ENCODE measurements at places on chromosomes 11 and 22. TPM values are rescaled to one million over a fixed set of nuclear protein-coding genes. Genes with fewer than 3 reads are reported as not detected.

Gene WBP2NL
- 2.7 TPM for polyA plus RNA-seq

Gene GRM5
- not detected for polyA plus RNA-seq

Gene CCDC15
- 5.1 TPM for polyA plus RNA-seq

Gene TEX54
- not detected for polyA plus RNA-seq

Gene CBX7
- polyA plus RNA-seq, result 8.6 TPM

Gene WNT7B
- polyA plus RNA-seq, result 12.5 TPM

Gene FXYD2
- polyA plus RNA-seq, result 3.8 TPM

GRCh38 chr11:110921742-110922521 lies 209.7 kb upstream of the ARHGAP20 start:
- peak; percentile 51 for DNase-seq

DNA sequence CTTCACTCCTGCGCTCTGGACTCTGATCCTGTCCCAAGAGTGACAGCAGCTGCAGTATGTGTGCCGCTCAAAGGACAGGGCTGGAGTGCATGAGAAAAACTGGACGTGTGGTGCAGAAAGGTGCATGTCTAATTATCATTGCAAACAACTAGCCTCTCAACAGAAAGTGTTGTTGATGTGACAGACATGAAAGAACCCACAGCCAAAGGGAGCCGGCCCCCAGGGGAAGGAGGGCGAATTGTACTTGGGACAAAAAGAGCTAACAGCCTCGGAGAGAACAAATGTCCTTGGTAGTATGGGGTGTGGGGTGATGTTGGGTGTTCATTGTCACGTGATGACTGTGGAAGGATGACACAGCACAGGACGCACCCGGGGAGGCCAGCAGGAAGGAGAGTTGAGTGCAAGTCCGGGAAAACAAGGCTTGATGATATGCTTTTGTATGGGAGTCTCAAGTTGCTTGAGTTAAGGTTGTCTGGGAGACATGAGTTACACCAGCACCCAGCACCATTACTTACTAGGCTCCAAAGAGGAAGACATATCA lies 325.5 kb downstream of the NTM start:
- DNase-seq, result no peak

DNA sequence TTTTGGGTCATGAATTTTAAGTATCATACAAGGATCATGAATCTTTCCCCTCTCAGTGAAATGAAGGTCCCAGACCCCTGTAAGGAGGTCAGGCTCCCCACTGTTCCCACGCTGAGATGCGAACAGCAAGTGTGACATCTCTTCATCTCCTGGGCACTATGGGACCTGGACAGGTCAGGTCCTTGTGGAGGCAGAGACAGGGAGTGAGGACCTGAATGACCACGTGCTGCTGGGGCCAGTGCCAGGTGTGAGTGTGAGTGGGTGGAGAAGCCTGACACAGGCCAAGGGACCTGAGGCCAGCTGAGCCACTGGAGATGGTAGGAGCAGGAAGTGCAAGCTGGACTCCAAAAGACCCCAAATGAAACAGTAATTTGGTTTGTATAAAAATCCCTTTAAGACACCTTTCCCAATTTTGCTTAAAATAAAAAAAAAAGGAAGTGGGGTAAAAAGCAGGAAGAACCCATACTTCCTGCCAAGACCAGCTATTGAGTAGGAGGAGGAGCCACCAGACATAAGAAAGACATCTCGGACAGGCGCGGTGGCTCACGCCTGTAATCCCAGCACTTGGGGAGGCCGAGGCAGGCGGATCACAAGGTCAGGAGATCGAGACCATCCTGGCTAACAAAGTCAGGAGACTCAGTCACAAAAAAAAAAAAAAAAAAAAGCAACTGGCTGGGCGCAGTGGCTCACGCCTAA lies 35.4 kb upstream of the SERPIND1 start:
- no peak for DNase-seq

DNA sequence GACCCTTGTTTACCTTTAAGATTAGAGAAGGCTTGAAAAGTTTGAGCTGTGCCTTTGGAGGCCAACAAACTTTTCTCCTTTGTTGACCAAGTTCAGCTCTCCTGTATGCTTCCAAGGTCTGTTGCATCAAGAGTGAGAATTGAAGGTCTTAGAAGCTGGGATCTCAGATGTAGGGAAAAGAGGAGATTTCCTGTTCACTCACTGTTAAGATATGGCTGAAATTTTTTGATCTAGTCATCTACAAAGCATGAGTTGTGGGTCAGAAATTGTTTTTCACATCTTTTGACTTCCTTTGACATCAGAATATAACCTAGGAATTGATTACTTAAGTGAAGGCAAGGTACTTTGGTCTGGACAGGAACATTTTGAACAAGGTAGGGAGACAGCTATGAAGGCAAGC lies 12.1 kb downstream of the OR51B4 start:
- no peak for DNase-seq

GRCh38 chr22:40432157-40432556 lies 61.8 kb downstream of the SGSM3 start:
- no peak for DNase-seq

DNA sequence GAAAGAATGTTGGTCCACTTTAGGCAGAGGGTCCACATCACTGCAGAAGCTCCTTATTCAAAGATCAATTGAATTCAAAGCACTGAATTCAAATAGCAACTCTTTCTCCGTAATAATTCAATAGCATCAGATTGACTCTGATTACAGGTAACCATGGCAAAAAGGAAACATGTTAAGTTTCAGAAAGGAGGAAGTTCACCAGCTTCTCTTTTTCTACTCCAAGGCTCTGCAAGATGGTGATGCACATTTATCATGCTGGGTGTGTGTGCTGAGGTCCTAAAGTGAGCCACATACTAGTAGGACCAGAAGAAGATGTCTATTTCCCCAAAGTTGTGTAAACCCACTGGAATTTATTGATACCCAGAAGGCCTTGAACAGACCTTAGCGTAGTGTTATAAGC lies 18.0 kb upstream of the DRD2 start:
- DNase-seq, result no peak

DNA sequence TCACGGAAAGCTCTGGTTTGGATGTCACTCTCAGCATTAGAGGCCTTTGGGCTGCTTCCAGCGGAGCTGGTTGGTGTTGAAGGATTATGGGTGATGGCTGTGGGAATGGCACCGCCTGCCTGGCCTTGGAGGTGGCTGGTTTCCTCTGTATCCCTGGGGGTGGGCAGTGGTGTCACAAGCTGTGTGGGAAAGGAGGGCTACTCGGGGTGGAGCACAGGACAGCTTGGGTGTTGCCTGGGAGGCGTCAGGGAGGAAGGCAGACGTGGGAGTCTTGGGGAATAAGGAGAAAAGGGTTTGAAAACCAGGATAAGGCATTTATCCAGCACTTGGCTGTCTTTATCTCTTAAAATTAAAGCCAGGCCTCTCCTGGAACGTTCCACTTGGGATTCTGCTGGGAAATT lies 71.8 kb downstream of the ADAMTS15 start:
- DNase-seq, result no peak

DNA sequence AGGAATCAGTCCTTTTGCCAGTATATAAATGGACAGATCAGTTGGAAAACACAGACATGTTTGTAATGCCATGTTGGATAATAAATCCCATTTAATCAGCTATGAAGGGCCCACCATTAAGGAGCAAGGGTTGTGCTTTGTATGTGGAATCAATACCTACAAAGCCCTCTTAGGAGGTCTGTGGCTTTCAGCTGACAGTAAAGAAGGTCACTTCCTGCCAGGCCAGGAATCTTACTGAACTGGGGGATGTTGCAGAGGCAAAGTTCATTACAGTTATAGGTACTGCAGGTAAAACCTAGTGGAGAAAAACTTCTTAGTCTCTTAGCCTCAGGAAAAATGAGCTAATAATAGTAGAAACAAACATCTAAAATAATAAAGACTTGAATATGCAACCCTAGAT lies 129.5 kb downstream of the FAM76B start:
- no peak for DNase-seq

DNA sequence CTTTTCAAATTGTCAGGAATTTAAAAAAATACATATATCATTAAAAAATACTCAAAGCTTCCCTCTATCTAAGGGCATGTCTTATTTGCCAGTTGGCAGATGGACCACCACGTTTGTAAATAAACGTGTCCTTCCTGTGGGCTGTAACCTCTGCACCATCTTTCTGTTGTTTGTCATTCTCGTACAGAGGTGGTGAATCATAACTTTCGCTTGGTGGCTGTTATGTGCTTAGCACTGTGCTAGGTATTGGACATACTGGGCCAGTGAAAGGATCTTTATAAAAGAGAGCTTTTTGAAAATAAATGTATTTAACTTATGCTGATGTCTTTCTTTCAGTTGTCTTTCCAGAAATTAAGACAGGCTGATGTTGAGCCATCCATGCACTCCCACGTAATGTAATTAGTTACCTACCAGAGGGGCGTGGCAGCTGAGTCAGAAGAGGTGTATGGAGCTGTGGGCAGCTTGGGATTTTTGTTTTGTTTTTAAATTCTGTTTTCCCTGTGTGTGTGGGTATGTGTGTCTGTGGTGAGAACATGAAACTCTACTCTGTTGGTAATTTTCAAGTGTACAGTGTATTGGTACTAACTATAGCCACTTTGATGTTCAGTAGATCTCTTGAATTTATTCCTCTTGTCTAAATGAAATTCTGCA lies 62.7 kb downstream of the TECTA start:
- DNase-seq, result no peak

DNA sequence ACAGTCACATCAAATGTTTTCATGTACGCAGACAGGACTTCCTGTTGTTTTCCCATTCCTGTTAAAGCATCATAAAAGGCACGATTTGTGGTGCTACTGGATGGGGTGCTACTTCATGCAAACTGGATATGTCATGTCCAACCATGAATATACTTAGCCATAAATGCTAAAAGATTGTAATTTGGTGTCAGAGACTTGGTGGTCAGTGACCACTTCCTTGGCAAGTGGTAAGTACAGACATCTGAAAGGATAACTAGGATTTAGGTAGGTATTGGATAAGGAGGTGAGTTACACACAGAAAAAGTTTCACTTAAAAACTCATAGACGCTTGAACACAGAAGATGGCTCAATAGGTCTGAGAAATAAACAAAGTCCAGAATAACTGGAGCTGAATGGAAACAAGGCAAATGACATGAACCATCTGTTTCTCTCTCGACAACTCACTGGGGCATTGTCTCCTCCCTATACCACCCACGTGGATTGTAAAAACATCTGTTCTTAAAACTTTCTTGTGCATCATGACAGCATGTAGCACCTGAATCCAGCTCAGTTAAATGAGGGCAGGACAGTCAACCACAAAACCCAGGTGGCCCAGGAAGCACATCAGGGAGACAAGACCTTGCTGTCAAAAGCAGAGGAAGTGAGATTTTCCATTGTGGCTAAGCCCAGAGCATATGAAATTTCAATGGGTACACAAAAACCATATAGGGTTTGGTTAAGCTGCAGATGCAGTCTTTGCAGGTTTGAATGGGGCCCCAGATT lies 22.1 kb upstream of the IGLL5 start:
- no peak for DNase-seq

DNA sequence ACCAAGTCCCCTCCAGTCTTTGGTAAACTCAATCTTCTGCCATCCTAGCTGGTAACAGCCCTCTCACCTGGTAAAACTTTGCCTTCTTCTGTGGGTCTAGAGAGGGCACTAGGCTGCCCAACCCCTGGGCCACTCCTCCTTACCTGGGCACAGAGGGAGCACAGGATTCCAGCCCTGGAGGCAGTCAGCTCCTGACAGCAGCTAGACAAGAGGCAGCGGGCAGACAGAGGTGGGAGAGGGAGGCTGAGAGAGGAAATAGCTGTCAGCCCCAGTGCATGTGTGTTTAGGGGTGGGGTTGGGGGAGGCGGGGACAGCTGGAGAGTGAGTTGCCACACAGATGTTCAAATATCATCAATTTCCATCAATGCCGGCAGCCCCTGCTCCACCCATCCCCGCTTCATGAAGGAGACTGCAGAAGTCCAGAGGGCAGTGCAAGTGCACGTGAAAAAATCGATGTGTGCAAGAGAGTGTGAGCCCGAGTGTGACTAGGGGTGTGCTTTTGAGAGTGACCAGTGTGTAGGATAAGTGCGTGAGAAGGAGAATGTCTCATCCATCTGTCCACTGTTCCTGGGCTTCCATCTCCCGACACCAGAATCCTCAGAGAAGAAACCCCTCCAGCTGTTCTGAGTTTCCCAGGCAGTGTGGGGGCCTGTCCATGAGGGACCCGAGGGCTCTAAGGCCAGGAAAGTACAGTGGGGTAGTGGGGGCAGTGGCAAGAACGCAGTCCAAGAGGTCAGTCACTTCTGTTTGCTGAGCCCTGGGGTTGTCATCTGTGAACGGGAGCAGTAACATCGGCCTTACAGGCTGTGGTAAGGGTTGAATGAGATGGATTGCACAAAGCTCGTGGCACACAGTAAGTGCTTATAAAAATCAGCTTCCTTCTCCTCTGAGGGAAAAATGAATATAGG lies at the start of gene PTGDR2:
Gene PTGDR2, minus strand, starts transcription at position 225 of the 908 bp plus-strand sequence. CDS start 2,228 bp downstream, outside the sequence.
- DNase-seq, result no peak

GRCh38 chr11:128900468-128900867 lies 9.3 kb downstream of the KCNJ5 start:
- DNase-seq, result no peak

DNA sequence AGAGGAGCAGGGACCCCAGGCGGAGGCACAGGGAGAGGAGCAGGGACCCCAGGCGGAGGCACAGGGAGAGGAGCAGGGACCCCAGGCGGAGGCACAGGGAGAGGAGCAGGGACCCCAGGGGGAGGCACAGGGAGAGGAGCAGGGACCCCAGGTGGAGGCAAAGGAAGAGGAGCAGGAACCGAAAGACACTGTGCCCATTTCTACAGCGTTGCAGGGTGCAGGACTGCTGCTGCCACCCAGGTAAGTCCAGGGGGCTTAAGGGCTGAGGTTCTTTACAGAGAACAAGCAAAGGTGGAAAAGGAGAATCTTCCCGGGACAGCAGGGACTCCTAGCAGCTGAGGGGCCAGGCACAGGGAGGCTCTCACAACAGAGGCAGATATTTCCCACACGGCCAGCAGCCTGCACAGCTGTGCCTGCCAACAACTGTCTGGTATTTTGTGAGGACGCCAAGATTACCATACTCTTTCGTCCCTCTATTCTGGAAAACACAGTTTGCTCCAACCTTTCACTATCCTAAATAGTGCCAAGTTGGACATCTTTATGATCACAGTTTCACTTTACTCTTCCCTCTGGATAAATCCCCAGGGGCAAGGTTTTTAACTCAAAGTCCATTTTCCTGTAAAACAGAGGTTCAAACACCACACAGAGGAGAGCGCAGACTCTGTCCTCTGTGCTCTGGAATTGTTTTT lies 39.4 kb downstream of the SHANK2 start:
- peak; percentile 63 for DNase-seq

GRCh38 chr22:33126881-33127280 lies 68.7 kb upstream of the SYN3 start:
- DNase-seq, result no peak

GRCh38 chr11:104917271-104918112 lies 19.2 kb upstream of the CASP12 start:
- peak; percentile 24 for DNase-seq

Measured in left lung (tissue), 14 donors.